Effector memory CD4-positive, alpha-beta T cell (primary cell): ENCODE measurements at places on chromosomes 2 and 18.

DNA sequence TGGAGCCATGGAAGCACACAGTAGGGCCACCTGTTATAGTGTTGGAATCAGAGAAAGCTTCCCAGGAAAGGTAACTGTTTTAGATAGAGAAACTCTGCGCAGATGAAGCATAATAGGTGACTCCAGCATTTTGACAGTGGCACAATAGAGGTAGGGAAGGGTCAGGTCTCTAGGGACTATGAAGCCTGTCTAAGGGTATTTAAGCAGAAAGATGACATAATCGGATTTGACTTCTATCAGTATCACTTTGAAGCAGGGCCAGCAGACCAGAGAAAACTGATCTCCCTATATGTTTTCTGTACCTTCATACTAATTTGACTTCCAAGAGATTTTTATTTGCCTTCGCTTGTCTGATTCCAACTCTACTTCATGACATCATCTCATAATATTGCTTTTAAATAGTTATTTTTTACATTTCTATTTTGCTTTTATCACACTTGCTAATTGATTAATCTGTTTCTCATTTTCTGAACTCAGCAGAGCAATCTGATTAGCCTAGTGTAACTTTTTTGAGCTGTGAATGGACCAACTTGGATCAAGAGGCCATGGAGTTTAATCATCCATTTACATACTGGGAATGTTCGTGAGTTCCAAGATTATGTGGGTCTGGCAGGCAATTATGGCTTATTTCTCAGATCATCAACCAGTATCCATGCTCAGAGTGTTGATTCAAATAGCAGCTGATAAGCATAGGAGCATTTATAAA is 8.4 kb upstream of the HIBCH start:
- H3K36me3 ChIP-seq: no peaks in the 10 kb centered on the region
- H3K4me3 ChIP-seq: no peak overlapping the region

DNA sequence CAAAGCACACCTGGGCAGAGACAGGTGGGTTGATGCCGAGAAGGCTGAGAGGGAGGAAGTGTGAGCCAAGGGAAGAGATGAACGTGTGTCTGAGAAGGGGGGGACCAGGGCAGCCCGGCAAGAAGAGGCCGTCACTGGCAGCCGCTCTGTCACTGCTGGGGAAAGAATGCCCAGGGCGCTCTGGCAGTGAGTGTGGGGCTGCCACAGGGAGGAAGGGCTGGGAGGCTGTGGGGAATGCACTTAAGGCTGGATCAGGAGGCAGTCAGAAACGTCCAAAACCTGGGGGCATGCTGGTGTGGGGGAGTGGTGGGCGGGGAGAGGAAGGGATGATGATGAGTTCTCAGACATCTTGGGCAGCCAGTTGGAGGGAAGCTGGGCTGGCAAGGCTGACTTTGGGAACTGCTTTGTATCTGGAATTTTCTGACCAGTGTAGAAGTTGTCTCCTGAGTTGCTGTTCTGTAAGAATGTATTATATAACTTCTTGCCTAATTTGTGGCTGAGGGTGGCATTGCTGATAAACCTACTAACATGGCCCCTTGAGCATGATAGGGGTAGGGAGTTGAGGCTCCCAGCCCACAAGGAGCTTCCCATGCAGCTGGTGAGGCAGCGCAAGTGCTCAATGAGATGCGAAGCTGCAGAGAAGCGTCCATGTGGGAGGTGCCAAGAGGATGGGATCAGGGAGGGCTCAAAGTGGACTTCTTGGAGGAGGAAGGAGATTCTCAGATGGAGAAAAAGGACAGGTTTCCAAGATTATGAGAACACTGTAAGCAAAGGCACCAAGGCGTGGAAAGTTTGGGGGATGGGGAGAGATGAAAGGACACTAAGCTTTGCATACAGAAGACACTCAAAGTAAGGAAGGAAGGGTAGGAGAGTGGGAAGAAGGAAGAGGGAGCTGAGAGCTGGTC is 185.1 kb upstream of the HAAO start:
- H3K4me1 ChIP-seq: no peaks in the 10 kb centered on the region
- H3K27ac ChIP-seq: no peak overlapping the region
- no peaks in the 10 kb centered on the region for H3K36me3 ChIP-seq
- H3K4me3 ChIP-seq: no peak overlapping the region
- no peaks in the 10 kb centered on the region for H3K27me3 ChIP-seq
- no peak for DNase-seq

DNA sequence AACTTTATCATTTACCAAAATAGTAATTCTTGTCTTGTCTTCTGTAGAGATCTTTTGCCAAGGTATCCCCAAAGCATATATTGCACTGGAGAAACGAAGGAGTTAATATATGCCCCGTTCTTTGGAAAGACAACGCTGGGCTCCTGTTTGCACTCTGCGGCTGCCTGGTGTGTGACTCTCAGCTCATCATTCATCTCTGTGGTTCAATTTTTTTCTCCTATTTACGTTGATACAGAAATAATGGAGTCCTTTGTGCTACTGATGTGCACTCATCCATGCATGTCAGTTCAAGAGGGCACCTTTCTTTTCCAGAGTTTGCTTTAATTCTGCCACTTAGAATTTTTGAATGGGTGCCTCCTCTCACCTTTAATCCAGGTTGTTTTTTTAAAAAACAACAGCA is 655.5 kb downstream of the DCDC2C start:
- H3K27me3 ChIP-seq: no peaks in the 10 kb centered on the region
- no peak overlapping the region for H3K4me3 ChIP-seq
- no peaks in the 10 kb centered on the region for H3K36me3 ChIP-seq
- no peak for DNase-seq
- H3K4me1 ChIP-seq: no peaks in the 10 kb centered on the region

DNA sequence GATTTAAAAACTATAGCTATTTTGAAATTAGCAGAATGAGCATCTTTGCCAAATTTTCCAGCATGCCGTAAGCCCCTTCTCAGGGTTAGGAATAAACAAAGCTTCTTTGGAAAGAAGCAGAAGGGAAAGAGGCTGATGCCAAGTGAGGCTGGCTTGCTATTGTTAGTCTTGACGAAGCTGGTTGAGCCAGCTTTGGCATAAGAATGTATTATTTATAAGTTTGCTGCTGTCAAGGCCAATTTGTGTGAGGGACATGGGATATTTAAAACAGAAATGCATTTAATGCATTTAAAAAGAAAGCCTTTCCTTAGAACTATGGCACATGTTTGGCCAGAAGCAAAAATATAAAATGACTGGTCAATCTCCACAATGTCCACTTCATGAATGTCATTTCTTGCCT is 52.5 kb upstream of the TTN start:
- DNase-seq: no peak
- H3K4me3 ChIP-seq: no peak overlapping the region
- no peaks in the 10 kb centered on the region for H3K27me3 ChIP-seq
- no peak overlapping the region for H3K27ac ChIP-seq
- H3K4me1 ChIP-seq: no peaks in the 10 kb centered on the region

DNA sequence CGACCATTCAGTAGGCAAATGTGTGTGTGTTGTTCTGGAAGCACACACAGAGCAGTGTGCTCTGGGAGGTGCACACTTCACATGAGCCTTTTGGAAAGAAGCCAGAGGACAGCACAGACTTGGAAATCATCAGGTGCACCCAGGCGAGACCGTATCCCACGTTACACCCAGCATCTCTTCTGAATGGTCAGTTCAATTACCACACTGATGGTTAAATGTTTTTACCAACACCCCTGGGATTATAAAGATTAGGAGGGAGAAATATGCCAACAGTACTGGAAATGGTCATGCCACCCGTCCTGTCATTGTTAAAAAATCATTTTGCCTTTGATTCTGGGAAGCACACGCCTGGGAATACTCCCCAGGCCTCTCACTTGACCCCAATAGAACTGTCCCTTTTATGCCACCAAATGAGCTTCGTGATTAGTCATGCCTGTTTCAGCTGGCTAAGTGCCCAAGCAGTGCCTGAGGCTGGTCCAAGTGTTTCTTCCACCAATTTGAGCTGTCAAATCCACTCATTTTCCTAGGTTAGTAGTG is 183.7 kb downstream of the NRP2 start:
- H3K27me3 ChIP-seq: no peaks in the 10 kb centered on the region
- no peak overlapping the region for H3K4me3 ChIP-seq
- no peaks in the 10 kb centered on the region for H3K4me1 ChIP-seq
- no peak overlapping the region for H3K27ac ChIP-seq
- no peaks in the 10 kb centered on the region for H3K36me3 ChIP-seq
- DNase-seq: no peak

GRCh38 chr18:56302156-56302555 is 336.2 kb downstream of the TXNL1 start:
- H3K4me1 ChIP-seq: no peaks in the 10 kb centered on the region
- H3K4me3 ChIP-seq: no peak overlapping the region
- H3K27me3 ChIP-seq: no peaks in the 10 kb centered on the region
- no peak overlapping the region for H3K27ac ChIP-seq
